Activated CD4-positive, alpha-beta T cell treated with anti-CD3 and anti-CD28 coated beads for 48 hours (primary cell): ENCODE measurements at places on chromosomes 7 and 10.
A peak's percentile ranks its signal among the peaks of the same experiment; 100 is the strongest.

DNA sequence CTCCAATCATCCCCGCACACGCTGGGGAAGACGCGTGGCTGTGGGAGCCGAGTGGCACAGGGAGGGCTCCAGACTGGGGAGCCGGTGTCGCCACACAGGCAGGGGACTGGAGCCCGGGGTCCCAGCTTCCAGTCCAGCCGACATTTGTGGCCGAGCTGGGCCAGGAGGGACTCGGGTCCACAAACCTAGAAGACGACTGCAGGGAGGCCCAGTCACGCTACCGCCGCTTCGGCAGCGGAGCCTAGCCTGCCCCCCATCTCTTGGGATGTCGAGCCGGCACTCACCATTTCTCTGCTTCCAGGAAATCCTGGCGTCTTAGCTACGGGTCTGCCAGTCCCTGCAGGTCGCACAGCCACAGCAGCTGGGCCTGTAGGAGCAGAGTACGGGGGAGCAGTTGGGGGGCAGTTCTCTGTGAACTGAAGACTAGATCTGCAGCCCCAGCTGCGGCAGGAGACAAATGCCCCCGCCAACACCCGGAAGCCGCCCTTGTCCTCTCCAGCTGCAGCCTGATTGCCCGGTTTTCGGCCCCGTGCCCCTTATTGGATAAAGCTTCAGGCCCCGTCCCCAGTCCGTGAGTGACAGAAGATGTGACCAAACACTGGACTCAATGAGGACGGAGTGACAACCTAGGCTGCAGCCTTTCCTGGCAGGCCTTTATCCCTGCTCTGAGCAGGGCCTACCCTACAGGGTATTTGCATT is 270.7 kb downstream of the ZNF33B start:
- DNase-seq: peak; percentile 28

- no peak for DNase-seq
These were observed 303.5 kb downstream of the PTPRN2 start for GRCh38 chr7:158284121-158284520.

DNA sequence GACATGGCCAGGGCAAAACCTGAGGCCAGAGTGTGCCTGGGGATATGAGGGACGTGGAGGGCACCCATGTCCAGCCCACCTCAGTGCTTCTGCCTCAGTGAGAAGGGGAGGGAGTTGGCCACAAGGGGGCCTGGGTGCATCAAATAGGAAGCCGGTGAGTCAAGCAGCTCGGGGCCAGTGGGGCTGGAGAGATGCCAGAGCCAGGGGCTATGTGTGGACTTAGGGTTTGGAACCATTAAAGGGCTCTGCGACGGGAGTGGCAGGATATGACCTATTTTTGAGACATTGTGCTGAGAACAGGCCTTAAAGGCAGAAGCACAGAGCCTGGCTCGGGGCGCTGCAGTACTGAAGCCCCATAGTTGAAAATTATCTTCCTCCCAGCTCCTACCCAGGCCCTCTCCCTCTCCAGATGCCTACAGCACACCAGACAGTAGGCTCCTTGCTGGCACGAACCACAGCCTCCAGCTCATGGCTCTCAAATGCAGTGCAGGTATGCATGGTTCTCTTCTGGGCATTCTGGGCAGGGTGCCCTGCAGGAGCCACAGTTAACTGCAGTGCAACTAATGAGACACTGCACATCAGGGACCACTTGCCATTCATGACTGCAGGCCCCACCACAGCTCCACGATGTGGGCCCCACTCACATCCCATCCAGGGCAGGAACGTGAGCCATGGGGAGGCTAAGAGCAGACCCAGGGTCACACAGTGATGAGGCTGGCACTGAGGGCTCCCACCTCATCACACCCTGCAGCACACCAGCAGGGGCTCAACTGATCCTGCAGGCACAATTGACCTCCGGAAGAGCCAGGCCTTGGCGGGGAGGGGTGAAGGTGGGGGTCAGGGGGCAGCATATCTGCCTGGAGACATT is 7.2 kb upstream of the PGAM2 start:
- DNase-seq: peak; percentile 57

DNA sequence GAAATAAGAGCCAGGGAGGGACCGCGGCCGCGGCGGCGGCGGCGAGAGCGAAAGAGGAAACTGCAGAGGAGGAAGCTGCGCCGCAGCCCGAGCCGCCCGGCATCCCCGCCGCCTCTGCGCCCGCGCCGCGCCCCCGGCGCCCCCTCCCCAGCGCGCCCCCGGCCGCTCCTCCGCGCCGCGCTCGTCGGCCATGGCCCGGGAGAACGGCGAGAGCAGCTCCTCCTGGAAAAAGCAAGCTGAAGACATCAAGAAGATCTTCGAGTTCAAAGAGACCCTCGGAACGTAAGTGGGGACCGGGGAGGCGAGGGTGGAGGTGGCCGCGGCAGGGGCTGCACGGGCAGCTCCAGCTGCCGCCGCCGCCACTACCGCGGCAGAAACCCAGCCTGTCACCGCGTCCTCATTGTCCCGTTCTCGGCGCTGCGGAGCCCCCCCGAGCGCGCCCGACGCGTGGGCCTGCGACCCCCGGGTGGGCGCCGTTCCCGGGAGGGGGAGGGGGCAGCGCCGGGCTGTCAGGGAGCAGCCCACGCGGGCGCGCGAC is 351 bp downstream of the CAMK1D start:
- DNase-seq: no peak

DNA sequence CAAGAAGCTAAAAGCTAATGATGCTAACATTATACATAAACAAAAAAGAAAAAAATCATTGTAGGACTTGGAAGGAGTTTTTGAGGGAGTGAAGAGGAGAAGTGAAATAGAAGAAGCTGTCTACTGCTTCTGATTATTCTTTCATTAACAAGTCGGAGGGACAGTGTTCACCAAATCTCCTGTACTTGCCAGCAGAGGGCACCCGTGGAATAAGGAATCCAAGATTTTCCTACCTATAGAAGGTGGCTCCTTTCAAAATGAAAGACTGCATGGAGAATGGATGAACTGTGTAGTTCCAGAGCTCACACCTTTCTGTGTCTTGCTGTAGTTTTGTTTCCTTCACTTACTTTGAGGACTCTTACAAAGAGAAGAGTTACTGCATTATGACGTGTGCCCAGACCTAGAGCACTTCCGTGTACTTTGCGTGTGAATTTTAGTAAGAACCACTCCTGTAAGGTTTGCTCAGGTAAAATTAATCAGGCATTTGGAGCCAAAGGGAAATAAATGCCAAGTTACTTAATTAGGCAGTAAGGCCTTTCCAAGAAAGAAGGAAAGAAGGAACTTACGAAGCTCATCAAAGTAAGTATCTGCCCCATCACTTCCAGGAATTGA is 145.1 kb downstream of the SEMA3D start:
- DNase-seq: peak; percentile 44

GRCh38 chr10:69051710-69052487 is 36.0 kb upstream of the SRGN start:
- no peak for DNase-seq

DNA sequence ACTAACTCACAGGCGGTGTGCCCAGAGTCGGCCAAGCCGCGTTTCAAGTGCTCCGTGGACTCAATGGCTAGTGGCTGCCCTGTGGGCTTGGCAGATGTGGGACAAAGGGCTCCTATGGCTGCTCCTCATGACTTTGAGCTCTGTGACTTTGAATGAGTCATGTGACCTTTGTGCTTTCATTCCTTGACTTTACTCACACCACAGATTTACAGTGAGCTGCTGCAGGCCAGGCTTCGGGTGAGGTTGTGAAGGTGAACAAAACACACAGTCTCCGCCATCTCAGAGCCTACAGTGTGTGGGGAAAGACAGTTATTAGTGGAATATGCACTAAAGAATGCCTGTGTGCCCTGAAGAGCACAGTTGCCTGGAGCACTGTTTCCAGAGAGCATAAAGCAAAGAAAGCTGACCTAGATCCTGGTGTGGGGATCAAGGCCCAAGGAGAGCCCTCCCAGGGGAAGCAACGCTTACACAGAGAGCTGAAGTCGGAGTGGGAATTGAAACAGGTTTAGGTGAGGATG is 29.7 kb upstream of the PLEKHA1 start:
- peak; percentile 9 for DNase-seq

DNA sequence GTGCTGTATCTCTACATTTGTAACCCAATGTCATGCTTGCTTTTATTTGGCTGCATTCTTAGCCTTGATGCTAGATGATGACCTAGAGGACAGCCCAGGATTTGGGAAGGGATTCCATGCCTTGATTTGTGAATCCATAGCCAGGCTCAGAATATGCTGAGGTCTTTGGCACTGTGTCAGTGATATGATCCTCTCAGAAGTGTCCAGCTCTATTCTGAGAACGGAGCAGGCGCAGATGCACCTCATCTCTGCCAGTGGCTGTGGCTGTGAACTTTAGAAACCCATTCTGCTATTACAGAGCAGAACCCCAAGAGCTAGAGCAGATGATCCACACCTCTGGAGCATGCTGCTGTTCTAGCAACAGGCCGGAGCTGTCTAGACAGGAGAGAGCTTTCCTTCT is 212.8 kb downstream of the TRIL start:
- no peak for DNase-seq

GRCh38 chr7:137471128-137471527 is 127.6 kb upstream of the PTN start:
- DNase-seq: no peak

GRCh38 chr10:133085251-133086125 is 2.2 kb upstream of the ADGRA1 start:
- no peak for DNase-seq

GRCh38 chr7:35866186-35866585 is 65.3 kb downstream of the SEPTIN7 start:
- no peak for DNase-seq

- DNase-seq: no peak
These were observed 196.5 kb upstream of the PRPS1L1 start for GRCh38 chr7:18224138-18224537.

DNA sequence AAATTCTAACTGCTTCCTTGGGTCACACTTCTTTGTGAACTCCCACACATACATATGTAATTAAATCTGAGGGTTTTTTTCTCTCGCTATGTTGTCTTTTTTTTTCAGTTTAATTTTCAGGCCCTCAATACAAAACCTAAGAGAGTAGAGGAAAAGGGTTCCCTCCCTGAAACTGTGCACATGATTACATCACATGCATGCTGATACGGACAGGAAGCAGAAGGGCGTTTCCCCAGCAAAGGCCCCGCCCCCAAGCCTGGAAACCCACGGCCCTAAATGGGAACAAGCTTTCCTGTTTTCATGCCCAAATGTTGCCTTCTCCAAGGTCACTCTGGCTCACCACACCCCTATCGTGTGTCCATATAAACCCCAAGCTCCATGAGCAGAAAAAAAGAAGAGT is 115.4 kb downstream of the TEX36 start:
- DNase-seq: no peak
